SW480 (cell line): ENCODE measurements at places on chromosomes 4 and X.

- no peak for DNase-seq
Measured at GRCh38 chr4:175460414-175460813, 351.6 kb downstream of the GPM6A start.

- no peak for DNase-seq
Measured at GRCh38 chrX:63784902-63785707, at the start of gene ARHGEF9. Gene ARHGEF9, minus strand, starts transcription at chrX:63785214. Its CDS starts 69 bp downstream, at chrX:63785145.

DNA sequence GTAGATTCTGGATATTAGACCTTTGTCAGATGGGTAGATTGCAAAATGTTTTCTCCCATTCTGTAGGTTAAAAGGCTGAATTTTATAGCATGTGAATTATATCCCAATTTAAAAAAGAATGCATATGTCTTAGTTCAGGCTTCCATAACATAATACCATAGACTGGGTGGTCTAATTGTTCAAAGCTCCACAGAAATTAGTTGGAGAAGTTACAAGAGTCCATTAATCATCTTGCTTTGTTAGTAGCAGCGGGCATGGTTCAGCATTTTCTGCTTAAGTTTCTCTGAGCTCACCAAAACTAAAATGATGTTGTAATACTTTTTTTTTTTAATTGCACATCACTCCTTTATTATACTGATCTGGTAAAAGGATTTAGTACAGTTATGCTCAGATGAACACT lies 1.8 kb downstream of the PGAM4 start:
- DNase-seq: no peak

DNA sequence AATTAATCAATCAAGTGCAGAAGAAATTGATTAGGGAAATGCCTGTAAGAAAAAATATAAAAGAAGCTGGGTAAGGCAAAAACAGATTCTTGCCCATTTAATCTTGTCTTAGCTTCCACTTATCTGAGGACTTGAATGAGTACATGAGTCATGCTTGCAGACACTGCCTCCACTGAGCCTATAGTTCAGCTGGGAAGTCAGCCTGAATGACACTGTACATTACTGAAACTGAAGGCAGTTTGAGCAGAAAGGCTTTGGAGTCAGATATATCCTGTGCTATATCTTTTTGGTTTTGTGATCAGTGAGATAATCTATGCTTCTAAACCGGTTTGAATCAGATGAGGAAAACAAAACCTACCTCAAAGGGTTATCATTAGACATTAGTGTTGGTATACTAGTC lies 61.3 kb downstream of the NUDT11 start:
- no peak for DNase-seq

DNA sequence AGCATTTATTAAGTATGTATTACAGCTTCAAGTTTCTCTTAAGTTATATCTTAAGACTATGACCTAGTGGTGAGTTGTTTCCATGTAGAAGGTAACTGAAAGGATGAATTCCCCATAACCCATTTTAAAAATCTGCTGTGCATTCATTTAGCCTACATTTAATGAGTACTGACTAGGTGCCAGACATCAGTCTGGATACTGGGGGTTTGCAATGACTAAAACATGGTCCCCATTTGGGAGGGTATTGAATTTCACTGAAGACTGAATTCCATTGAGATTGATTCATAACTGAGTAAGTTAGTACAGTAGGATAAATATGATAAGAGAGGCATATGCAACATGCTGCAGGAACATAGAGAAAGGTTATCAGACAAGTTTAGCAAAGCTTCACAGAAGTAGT lies 241.5 kb downstream of the FRAS1 start:
- DNase-seq: no peak

- DNase-seq: peak; percentile 47
Measured at GRCh38 chr4:23728393-23728792, 161.5 kb downstream of the PPARGC1A start.

DNA sequence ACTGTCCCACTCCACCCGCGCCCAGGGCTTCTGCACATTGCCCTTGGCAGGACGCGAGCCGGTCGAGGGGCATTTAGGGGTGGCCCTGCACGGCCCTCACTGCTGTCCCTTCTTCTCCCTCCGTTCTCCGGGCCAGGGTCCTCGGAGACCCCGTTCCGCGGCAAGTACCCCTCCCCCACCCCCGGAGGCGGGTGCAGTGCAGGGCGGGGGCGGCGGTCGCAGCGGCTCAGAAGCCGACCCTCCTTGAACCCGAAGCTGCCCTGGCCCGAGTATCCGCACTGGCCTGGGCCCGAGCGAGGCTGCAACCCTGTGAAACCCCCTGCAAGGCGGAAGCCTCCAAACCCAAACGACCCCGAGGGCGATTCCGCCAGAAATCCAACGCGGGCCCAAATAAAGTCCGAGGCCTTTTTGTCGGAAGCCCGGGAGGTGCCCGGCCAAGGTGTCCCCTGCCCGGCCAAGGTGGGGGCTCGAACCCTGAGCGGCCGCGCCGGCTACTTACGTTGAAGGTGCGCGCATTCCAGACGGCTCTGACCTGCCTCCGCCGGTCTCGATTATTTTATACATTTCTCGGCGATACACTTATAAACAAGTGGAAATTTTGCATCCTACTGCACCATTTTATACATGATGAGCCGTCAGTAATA lies 53.1 kb upstream of the TMEM33 start:
- DNase-seq: no peak

- DNase-seq: no peak
Measured at GRCh38 chr4:87497159-87497558, 32.0 kb downstream of the SPARCL1 start.

- peak; percentile 11 for DNase-seq
Measured at GRCh38 chr4:120977435-120977997, 55.0 kb upstream of the PRDM5 start.

DNA sequence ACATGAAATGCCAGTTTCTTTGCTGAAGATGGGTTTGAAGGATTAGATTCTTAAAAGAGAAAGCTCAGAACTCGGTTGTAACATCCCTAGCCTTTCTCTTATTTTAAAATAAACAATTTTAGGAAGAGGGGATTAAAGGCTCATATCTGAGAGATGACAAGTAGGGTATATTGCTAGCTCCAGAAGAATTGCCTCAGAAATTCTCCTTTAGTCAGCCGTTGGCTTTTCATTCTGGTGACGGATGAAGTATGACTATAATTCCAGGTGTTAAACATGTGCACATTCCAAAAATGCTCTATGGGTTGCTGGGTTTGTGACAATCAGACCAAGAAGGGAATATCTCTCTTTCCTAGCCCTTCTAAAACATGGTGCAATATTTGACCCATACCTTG lies 17.8 kb downstream of the DKK2 start:
- DNase-seq: no peak
